NCI-H1930 (cell line): ENCODE measurements at places on chromosomes 11 and 22.

DNA sequence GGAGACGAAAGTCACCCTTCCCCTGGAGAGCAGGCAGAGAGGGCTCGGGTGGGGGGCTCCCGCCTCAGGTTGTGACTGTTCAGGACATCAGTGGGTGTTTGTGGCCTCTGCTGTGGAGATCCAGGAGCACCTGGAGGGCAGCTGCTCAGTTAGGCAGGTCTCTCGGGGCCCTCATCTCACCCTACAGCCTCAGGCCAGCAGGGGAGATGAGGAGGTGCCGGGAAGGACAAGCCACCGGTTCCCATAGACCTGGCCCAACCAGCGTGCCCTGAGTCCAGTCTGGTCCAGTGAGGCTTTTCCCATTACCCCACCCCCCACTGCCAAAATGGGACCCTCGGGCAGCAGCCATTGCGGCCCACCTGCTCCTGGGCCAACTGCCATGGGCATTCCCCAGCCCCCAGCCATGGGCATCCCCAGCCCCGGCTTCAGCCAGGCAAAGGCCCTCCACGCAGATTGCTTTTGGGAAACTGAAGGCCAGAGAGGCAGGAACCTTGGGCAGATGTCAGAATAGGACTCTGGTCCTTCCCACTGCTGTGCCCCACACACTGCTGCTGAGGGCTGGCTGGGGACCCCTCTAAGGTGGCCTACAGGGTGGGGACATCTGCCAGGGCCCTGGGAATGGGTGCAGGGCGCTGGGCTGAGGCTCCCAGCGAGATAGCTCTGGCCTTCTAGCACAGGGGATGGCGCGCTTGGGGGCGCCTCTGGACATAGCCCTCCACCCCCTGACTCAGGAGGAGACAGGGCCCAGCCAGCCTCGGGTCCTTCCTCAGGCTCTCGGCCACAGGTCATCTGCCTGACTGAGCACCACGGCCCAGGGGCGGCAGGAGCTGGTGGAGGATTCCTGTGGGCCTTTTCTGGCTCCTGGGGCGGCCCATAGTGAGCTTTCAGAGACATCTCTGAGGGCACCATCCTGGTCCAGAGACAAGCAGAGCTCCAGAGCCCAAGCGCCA lies 4.8 kb downstream of the PIM3 start:
- DNase-seq = no peak

- DNase-seq = no peak
These were observed 116.9 kb downstream of the SOX6 start for GRCh38 chr11:16239141-16240105.

- no peak for DNase-seq
These were observed 78.6 kb upstream of the SHANK2 start for GRCh38 chr11:71330996-71331395.

DNA sequence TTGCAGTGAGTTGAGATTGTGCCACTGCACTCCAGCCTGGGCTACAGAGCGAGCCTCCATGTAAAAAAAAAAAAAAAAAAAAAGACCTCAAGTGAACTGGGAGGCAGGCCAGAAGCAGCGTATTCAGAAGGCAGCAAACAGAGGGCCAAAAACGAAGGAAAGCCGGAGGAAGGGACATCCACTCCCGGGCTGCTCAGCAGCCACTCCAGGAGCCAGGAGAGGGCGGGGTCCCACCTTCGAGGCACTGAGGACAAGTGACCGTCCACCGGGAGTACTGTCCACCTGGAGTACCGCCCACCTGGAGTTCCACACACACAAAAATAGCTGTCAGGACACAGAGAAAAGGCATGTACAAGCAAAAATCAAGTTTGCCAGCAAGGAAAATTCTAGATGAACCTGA lies 5.5 kb downstream of the TOLLIP start:
- no peak for DNase-seq

GRCh38 chr11:12724301-12725054 lies 50.3 kb downstream of the TEAD1 start:
- peak; percentile 58 for DNase-seq

GRCh38 chr11:16793511-16793910 lies 55.1 kb downstream of the C11orf58 start:
- DNase-seq = no peak

DNA sequence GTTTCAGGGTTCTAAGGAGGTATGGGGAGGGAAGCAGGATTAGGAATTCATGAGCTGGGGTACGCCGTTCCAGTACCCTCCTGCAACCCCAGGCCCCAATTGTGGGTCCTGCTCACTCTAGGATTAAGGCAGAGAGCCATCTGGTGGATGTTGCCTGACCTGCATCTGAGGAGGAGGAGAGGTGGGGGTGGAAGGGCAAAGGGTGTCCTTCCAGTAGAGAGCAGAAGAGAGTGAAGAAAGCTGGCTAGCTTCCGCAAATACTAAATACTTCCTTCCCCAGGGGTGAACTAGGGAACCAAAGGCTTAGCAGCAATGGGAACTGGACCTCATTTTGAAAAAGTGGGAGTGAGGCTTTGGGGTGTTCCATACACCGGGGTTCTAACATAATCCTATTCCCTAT lies 10.6 kb downstream of the LRRC51 start:
- DNase-seq = peak; percentile 36

- no peak for DNase-seq
These were observed 15.9 kb downstream of the KCNQ1 start for GRCh38 chr11:2460540-2461252.

GRCh38 chr11:9053316-9054035 lies 37.9 kb downstream of the SCUBE2 start:
- no peak for DNase-seq

DNA sequence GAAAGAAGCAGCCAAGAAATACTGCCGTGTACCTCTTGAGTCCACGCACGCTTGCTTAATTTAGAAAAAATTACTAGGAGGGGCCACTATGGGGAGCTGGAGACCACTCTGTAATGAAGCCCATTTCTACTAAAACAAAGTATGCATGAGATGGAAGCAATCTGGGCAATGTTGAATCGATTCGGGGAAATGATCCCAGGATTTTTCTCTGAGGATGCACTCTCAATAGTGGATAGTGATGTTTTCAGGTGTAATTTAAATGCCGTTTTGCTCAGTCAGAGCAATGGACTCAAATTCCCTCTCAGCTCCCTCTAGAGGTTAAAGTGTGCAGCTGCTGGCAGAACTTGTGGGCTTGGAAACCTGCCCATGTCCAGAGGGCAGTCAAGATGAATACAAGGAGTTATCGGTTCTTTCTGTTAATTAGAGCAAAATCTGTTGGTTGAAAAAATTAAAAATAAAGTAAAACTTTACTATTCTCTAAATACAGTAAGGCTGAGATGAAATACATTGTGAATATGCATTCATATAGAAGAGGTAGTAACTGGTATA lies 64.1 kb downstream of the ME3 start:
- DNase-seq = no peak

DNA sequence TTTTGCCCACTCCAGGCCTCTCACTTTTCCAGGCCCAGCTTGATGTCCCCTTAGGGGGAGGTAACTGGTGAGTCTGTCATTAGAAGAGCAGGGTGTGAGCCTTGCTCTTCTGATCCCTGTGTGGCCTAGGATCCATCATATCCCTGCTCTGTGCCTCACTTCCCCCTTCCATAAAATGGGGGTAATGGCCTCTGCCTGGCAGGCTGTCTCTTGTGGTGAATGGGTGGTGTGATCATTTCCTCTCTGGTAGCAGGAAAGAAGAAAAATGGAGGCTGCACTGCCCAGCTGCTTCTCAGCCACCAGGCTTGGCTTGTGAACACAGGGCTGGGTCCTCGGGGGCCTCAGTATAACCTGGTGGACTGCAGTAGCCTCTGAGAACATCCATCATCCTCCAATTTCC lies 5.6 kb downstream of the ARHGEF17 start:
- DNase-seq = no peak

GRCh38 chr22:29530716-29531115 lies 22.8 kb downstream of the THOC5 start:
- DNase-seq = no peak

DNA sequence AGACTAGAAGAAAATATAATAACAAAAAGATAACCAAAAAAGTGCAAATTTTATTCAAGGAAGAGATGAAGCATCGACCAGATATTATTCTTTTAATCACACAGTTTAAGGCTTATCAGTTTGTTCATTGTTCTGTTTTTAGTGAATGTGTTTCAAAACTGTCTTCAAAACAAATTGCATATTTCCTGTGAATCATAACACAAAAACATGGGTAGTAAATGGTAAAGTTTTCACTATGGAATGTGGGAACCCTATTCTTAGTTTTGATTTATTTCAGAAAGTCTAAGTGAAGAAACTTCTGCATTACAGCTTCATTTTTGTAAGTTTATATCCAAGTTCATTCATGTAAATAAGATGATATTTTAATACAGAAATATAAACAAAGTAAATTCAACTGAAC lies 207.6 kb upstream of the LUZP2 start:
- DNase-seq = no peak

DNA sequence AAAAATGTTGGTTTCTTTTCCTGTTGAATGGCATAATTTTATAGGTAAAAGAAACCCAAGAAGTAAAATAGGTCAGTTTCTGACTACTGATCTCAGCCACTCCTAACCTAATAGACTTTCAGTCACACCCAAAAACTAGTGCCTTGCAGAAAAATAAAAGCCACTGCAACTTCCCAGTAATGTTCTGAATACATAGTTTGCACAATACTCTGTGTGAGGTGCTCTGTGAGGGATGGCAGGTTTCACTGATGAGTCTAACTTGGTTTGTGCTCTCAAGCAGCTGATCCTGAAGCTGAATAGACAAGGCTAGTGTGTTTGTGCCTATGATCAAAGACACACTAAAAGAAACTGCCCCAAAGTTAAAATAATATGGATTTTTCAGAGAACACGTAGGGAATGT lies 758.3 kb downstream of the NELL1 start:
- DNase-seq = no peak

DNA sequence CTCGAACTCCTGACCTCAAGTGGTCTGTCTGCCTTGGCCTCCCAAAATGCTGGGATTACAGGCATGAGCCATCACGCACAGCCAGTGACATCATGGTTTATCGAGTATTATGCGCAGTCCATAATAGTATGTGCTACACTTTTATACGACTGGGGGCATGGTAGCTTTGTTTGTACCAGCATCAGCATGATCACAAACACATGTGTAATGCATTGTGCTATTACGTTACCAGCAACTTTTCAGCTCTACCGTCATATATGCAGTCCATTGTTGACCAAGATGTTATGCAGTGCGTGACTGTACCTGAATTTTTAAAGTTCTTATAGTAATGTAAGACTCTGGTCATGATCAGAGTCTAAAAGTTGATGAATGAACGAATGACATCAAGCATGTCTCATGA lies 67.9 kb downstream of the ZC3H12C start:
- no peak for DNase-seq

GRCh38 chr11:113179181-113179704 lies 135.1 kb upstream of the TTC12 start:
- peak; percentile 26 for DNase-seq

GRCh38 chr11:113006896-113007445 lies 45.8 kb downstream of the NCAM1 start:
- no peak for DNase-seq

DNA sequence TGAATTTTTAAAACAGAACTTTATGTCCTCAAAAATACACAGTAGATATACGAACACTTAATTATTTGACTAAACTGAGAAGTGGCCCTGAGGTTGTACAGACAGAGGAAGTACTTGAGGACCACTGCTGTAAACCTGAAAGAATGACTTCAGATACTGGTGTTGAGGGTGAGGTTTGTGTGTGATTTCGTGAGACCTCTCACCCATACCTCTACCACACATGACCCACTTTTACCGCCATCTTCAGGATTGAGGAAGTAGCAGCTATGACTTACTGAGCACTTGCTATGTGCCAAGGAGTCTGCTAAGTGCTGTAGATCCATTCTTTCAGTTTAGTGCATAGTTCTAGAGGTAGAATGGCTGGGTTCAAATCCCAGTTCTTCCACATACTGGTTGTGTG lies 21.9 kb downstream of the MMP13 start:
- DNase-seq = no peak

DNA sequence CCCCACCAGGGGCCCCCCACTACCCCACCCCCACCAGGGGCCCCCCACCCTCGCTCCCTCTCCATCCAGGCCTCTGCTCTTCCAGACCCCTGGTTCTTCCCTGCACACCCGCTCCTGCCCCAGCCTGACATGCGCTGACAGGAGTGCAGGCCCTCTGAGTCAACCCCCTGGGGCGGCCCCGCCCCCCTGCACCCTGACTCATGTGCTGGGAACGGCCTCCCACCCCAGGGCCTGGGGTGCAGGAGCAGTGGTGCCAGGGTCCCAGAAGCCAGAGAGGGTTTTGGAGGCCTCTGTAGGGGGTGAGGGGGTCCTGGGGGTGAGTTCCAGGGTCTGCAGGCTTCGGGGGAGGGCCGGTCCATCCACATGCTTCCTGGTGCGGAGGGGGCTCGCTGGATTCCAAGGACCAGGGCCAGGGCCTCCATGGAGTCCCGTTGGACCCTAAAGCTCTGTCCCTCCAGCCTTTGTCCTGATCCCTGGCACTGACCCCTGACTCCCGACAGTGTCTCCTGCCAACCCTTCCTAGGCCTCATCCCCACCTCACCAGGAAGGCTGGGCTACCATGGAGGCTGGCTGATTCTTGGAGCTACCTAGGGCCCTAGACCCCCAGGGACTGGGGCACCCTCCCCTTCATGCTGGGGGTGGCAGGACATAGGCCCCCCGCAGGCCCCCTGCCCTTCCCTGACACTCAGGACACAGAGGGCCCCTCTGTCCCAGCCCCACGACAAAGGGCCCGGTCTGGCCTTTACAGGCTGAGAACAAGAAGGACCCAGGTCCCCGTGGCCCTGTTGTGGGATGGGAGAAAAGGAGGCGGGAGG lies 583 bp upstream of the PKP3 start:
- DNase-seq = no peak

- DNase-seq = no peak
These were observed 21.1 kb downstream of the MACROD1 start for GRCh38 chr11:64144587-64145472.

DNA sequence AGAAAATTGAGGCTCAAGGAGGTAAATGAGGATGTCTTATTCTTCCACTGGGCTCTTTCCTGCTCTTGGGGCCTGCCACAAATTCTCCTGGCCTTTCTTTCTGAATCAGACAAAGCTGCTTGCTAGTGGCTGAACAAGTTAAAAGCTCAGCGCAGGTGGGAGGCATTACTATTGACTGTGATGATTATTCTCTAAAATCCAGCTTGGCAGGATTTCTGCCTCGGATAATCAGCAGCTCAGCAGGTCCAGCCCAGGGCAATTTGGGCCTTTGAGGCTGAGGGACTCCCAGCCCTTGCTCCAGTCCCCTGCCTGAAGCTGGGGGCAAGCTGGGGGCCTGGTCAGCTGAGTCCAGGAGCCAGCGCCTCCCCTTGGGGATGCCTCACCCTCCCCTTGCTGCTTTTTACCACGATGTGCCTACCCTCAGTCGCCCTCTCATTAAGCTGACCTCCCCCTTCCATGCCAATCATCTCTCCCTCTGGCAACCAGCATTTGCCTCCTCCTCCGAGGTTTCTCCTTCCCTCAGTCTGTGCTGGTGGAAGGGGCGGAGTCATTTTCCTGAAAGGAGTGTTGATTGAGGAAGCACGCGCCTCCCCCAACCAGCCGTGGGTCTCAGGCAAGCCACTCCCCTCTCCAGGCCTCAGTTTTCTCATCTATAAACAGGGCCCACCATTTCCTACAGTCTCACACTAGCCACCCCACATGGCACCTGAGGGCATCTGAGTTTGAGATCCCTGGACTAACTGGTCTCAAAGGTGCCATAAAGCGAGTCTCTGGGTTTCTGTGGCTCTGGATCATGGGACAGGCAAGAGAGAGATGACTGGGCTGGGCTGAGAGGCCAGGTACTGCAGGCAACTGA lies 60.6 kb upstream of the PRDM11 start:
- DNase-seq = no peak
